PC-9 (cell line): ENCODE measurements at places on chromosomes 7 and 10. TPM values are rescaled to one million over a fixed set of nuclear protein-coding genes. Genes with fewer than 3 reads are reported as not detected.

DNA sequence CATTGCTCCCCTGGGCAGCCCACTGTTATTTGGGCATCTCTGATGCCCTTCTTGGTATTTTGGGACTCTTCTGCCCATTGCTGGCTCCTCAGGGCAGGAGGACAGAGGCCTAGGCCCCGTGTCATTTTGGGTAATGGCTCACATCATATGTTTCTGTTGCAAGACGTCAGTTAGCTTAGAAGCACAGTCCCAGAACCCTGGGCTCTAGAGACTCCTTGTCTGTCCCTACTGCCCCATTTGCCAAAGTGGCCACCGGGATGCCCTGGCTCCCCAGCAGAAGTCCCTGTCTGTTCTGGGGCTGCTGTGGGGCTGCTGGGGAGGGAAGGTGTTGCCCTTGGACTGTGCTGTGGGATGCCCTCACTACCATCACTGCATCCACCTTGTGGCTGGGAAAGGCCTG, 48.8 kb downstream of the ADCYAP1R1 start:
- H3K4me3 ChIP-seq = no peak overlapping the region
- H3K36me3 ChIP-seq = no peaks in the 10 kb centered on the region
- H3K27ac ChIP-seq = no peak overlapping the region
- H3K27me3 ChIP-seq = peaks cover 96% of the 10 kb centered on the region
- DNase-seq = no peak
- H3K4me1 ChIP-seq = no peaks in the 10 kb centered on the region

DNA sequence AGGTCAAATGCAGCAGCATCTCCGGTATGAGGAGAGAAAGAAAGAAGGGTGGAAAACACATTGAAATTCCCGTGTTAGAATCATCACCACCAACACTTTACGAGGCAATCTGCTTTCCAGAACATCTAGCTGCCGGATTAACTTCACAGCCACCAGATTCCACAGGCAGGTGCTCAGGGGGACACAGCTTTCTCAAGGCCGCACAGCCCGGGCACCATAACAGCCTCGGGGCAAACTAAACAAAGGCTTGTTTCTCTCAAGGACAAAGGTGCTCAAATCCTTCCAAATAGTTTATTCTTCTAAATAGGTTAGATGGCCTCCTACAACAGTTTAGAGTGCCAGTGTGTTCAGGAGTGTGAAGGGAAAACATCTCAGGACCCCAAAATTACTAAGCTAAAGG, 156.3 kb downstream of the DIP2C start:
- H3K27me3 ChIP-seq = peaks cover 65% of the 10 kb centered on the region
- no peak for DNase-seq
- H3K4me3 ChIP-seq = no peak overlapping the region
- no peak overlapping the region for H3K27ac ChIP-seq
- no peaks in the 10 kb centered on the region for H3K4me1 ChIP-seq
- H3K36me3 ChIP-seq = no peaks in the 10 kb centered on the region

DNA sequence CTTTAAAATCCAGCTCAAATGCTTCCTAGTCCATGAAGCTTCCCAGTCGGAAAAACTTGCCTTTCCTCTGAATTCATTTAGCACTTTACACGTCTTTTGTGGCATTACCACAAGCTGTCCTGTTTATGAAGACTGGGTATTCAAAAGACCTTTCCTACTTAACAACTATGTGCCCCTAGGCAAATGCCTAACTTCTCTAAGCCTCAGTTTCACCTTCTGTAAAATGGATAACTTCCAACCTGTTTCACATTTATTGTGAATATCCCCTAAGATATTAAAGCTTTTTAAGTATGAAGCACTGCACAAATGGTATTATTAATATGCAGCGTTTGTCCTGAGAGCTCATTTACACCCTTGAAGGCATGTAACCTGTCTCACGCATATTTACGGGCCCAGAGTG, 843 bp downstream of the CFAP70 start:
- no peaks in the 10 kb centered on the region for H3K27me3 ChIP-seq
- no peak overlapping the region for H3K27ac ChIP-seq
- no peak for DNase-seq
- peak overlapping the region; percentile 61 for H3K4me3 ChIP-seq
- no peaks in the 10 kb centered on the region for H3K36me3 ChIP-seq

DNA sequence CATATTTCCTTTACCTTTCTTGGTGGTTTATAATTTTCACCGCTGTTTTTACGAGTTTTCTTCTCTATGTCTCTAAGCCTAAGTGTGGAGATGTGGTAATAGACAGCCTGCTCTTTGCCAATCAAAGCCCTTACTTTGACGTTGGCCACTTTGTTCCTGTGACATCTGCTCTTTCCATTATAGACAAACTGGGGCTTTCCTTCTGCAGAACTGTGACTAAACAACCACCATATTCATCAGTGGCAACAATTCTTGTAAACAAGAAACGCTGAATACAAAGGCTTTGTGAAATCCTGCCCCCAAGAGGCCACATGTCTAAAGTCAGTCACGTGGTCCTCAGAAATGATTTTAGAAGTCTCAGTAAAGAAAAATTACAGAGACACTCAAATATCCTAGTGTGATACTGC, 59.6 kb upstream of the CAPZA2 start:
- peak; percentile 43 for DNase-seq
- H3K27me3 ChIP-seq = no peaks in the 10 kb centered on the region
- no peak overlapping the region for H3K4me3 ChIP-seq
- H3K4me1 ChIP-seq = peaks cover 27% of the 10 kb centered on the region

GRCh38 chr7:101124376-101125056, 2.4 kb upstream of the SERPINE1 start:
- peak overlapping the region; percentile 99 for H3K27ac ChIP-seq
- no peak overlapping the region for H3K4me3 ChIP-seq
- peak; percentile 81 for DNase-seq
- no peaks in the 10 kb centered on the region for H3K36me3 ChIP-seq

DNA sequence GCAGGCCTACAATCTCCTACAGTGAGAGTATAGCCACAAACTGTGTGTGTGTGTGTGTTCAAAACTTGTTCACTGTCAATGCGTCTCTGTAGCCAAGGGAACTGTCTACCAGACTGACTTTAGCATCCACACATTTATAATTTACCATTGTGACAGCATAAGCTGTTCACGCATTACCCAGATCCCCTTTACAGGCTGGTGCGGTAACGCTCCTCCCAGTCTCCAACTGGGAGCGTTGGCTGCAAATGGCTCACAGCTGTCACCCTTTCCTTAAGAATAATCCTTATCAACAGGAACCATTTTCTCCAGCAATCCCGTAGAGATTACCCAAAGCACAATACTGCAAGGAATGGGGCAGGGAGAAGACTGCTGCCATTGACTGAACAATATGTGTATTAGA, 199.5 kb downstream of the GPAM start:
- H3K4me1 ChIP-seq = no peaks in the 10 kb centered on the region
- no peaks in the 10 kb centered on the region for H3K36me3 ChIP-seq
- H3K27me3 ChIP-seq = peaks cover 10% of the 10 kb centered on the region; the same call in 1 of the 2 replicates
- H3K27ac ChIP-seq = no peak overlapping the region

- DNase-seq = no peak
- H3K4me3 ChIP-seq = no peak overlapping the region
- peaks cover 18% of the 10 kb centered on the region for H3K36me3 ChIP-seq
- no peak overlapping the region for H3K27ac ChIP-seq
Observed at GRCh38 chr7:98296833-98297232, 15.3 kb downstream of the BRI3 start.

DNA sequence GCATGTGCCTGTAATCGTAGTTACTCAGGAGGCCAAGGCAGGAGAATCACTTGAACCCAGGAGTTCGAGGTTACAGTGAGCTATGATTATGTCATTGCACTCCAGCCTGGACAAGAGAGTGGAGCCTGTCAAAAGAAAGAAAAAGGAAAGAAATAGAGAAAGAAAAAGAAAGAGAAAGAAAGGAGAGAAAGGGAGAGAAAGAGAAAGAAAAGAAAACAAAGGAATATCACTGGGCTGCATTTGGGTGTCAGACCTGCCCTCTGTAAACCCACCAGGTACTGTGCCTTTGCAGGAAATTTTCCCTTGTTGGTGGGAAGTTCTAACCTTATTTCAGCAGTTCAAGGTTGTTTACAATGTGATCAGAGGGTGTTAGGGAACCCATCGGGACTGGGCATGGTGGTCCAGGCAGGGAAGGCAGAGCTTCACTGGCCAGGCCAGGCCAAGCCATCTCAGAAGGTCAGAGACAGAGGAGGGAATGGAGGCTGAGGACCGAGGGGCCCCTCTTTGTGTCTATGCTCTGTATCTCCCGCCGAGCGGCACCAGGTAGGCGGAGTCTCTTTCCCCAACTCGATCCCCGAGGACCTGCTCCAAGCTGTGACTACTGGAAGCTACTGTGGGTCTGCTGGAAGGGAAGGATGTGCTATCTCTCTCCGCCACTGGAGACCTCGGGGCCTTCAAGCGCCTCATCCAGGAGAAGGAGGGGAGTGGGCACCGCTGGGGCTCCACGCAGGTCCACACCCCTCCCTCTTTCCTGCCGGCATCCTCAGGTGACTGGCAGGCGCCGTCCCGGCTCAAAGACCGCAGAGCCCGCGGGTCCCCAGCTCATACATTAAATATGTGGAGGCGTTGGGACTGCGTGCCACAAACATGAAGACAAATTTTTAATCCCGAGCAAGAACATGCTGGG, 15.2 kb upstream of the KAZALD1 start:
- no peak overlapping the region for H3K27ac ChIP-seq
- H3K27me3 ChIP-seq = no peaks in the 10 kb centered on the region
- H3K4me3 ChIP-seq = no peak overlapping the region
- no peak for DNase-seq
- peaks cover 19% of the 10 kb centered on the region for H3K4me1 ChIP-seq

GRCh38 chr7:34875481-34875880, 161.8 kb downstream of the DPY19L1 start:
- H3K4me1 ChIP-seq = no peaks in the 10 kb centered on the region
- no peak overlapping the region for H3K27ac ChIP-seq
- DNase-seq = no peak
- H3K4me3 ChIP-seq = no peak overlapping the region

GRCh38 chr10:120048391-120048790, 155.9 kb downstream of the SEC23IP start:
- no peak overlapping the region for H3K27ac ChIP-seq
- no peak for DNase-seq
- no peaks in the 10 kb centered on the region for H3K4me1 ChIP-seq

ZNF777 gene
- total RNA-seq = 10.6 and 13.3 TPM in 2 replicates

TMEM176B gene
- total RNA-seq = 1.9 and 2.3 TPM in 2 replicates

TEX36 gene
- 1.1 and 1.2 TPM in 2 replicates for total RNA-seq

CPED1 gene
- 1.2 and 2.4 TPM in 2 replicates for total RNA-seq

CFAP70 gene
- total RNA-seq = 3.1 and 4.1 TPM in 2 replicates
